ENCODE measurements at places on chromosomes 6 and 20. TPM values are rescaled to one million over a fixed set of nuclear protein-coding genes. Genes with fewer than 3 reads are reported as not detected.

DNA sequence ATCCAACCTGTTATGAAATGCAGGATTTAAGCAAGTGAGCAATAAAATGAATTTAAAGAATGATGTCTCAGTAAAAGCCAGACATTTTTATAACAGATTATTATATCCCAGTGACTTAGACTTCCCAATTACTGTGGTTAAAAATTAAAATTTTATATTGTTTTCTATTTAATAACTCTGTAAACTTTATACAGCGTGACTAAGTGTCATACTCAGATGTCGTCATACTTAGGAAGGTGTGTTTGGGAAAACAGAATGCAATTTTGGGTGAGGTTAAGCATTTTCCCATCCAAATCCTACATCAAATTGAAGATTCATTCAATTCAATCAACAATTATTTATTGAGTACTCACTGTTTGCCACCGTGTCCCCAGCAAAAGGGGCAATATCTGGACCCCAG is 31.4 kb upstream of the FRMD1 start:
- DNase-seq, result no peak

DNA sequence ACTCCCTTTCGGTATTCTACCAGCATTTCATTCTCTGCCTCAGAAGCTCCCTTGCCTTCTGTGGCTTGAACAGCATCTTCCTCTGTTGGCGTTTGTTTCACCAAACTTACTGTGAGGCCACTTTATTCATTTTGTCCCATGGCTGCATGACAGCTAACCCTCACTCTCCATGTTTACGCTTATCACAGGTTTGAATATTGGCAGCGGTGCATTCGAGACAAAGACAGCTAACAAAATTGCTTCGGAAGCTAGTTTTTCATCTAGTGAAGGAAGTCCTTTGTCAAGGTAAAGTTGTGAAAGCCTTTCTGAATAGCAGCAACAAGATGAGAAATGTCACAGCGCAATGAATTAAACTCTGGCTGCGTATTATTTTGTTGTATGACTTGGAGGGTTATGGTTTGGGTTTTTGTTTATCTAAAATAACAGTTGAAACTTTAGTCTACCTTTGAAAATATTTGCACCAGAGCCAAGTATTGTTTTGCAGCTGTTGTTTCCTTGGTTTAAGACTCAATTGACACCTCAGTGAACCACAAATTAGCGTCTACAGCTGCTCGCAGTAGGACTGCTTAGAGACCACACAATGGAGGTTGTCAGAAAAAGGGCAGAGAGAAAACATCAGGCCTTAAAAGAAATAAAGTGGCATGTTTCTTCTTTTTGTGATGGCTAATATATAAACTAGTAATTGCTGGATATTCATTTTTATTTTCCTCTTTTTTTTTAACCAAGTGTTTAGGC is 70.4 kb upstream of the XRN2 start:
- DNase-seq, result no peak

Gene TFAP2C
- 4.4 TPM for polyA plus RNA-seq

Gene MATN4
- polyA plus RNA-seq, result 0.05 TPM

Gene FKBP1A
- polyA plus RNA-seq, result 549 TPM

Gene TBC1D20
- polyA plus RNA-seq, result 46.1 TPM

Gene SOBP
- not detected for polyA plus RNA-seq

- no peak for DNase-seq
Measured at GRCh38 chr6:137964876-137965275, 97.8 kb downstream of the TNFAIP3 start.

GRCh38 chr20:10492844-10493243 is 57.7 kb downstream of the SLX4IP start:
- DNase-seq, result no peak

- DNase-seq, result no peak
Measured at GRCh38 chr20:35954907-35955251, 577 bp upstream of the SCAND1 start.

DNA sequence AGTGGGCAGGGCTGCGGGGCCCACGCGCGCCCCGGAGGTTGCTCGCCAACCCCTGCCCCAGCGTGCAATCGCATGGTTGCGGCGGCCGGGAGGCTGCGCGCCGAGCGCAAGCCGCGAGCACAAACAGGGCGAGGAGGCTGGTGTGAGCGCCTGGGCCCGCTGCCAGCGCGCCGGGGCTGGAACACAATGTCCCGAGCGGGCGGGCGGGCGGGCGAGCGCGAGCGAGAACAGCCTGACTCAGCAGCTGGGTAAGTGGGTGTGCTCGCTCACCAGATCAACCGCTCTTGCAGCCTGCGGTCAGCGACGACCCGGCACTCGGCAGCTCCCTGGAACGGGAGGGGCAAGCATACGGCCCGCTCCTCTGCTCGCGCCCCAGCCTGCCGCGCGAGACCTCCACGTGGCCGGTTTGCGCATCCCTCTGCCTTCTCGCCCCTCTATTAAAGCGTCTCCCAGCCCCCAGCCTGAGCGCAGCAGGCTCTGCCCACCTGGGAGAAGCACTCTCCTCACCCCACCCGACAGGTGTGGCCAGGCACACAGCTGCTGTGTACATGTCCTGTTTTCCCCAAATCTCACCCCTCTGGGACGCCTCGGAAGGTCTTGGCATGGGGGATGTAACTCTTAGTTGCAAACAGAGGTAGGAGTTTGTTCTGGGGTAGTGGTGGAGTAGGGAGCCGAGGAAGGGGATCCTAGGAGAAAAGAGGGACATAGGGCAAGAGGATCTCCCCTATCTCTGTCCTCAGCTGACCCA is 8.7 kb upstream of the ARMC12 start:
- DNase-seq, result no peak

DNA sequence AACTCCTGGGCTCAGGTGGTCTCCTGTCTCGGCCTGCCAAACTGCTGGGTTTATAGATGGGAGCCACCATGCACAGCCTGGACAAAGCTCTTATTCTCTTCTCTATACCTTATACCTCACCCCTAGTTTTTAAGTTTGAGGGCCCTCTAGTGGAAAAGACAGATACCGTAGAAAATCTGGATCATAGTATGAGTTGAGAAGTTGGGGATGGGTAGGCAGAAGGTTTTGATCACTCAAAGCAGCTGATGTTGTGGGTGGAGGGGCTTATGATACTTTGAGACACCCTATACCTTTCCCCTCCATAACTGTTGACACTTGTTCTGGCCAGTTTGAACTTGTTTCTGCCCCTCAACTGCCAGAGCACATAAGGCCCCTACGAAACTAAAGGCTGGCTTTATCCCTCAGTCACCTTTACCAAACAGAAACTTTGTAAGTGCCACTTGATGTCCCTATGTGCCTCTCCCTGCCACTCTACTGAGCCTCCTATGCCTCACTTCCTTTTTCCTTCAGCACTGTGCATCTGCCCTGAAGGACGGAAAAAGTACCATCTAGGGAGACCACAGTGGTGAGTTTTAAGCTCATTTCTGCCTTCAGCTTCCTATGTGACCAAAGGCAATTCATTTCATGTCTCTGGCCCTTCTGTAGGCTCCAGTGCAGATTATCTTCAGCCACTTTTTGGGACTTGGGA is 28.6 kb downstream of the RALY start:
- DNase-seq, result no peak

Gene FKBP1C
- 2.0 TPM for polyA plus RNA-seq

- no peak for DNase-seq
Measured at GRCh38 chr6:53227847-53228246, 79.2 kb upstream of the GCM1 start.

DNA sequence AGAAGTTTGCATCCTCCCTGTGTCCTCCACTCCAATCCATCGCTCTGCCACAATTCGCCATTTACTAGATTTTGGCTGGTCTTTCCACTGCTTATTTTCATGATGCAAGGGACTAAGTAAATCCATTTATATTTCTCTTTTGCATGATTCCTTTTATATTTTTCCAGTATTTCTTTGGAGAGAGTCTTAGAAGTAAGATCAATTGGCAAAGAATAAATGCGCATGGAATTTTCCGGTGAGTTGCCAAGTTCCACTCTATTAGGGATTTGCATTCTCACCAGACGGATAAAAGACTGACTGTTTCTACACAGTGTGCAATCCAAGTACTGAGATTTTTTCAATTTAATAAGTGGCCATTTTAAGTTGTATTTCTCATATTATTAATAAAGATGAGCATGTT is 91.7 kb upstream of the PHACTR3 start:
- no peak for DNase-seq

- no peak for DNase-seq
Measured at GRCh38 chr6:98416027-98416426, 418.3 kb upstream of the POU3F2 start.

DNA sequence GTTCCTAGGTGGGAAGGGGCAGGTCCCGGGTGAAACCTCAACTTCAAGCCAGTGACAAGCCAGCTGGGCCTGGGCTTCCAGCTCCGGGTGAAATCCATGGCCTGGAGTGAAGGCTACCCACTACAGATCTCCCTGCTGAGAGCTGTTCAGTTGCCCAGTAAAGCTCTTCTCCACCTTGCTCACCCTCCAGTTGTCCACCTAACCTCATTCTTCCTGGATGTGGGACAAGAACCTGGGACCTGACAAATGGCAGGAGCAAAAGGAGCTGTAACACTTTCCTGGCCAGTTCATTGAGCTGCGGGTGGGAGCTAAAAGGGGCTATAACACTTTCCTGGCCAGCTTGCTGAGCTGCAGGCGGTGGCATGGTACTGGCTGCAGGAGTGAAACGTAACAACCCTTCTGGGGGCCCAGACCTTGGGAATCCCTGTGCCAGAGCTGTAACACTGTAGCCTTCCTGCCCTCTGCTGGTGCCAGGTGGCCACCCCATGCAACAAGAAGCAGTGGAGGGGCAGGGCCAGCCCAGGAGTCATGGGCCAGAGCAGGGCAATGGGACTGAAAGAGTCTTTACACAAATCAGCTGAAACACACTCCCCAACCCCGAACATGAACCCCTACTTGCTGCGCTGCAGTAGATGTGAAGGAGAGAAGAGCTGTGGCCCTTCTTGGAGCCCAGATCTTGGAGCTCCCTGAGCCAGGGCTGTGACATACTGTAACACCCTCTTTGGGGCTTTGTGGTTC is 3.6 kb upstream of the HINT3 start:
- no peak for DNase-seq

- DNase-seq, result no peak
Measured at GRCh38 chr6:41135062-41135832, 18.9 kb downstream of the TREML1 start.

Gene TPD52L1
- polyA plus RNA-seq, result 163 TPM

Gene SLC17A2
- polyA plus RNA-seq, result not detected
